Stimulated activated CD4-positive, alpha-beta T cell treated with anti-CD3 and anti-CD28 coated beads, Interleukin-4, amount 100 ng/mL, for 48 hours (primary cell): ENCODE measurements at places on chromosomes 2 and 18.

GRCh38 chr2:236162031-236162845 is 5.9 kb downstream of the GBX2 start:
- DNase-seq: no peak

- DNase-seq: peak; percentile 42
Measured at GRCh38 chr2:199462956-199463692, 5.4 kb upstream of the SATB2 start.

GRCh38 chr18:37393221-37393827 is 172.3 kb downstream of the CELF4 start:
- DNase-seq: no peak

- DNase-seq: no peak
Measured at GRCh38 chr18:34915046-34915445, 126.2 kb upstream of the MAPRE2 start.

DNA sequence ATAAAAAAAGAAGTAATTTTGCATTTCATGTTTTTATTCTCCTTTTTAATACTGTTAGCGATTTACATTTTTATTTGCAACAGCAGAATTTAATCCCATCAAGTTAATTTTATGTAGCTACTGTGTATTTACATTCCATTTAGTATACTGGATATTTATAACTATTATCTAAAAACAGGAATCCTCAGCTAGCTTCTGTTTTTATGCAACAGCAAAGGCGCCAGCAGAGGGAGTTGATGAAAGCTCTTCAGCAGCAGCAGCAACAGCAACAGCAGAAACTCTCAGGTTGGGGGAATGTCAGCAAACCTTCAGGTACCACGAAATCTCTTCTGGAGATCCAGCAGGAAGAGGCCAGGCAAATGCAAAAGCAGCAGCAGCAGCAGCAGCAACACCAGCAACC is 26.2 kb upstream of the SNORC start:
- no peak for DNase-seq
